AG04449 (cell line): ENCODE measurements at places on chromosomes 5 and 9.

DNA sequence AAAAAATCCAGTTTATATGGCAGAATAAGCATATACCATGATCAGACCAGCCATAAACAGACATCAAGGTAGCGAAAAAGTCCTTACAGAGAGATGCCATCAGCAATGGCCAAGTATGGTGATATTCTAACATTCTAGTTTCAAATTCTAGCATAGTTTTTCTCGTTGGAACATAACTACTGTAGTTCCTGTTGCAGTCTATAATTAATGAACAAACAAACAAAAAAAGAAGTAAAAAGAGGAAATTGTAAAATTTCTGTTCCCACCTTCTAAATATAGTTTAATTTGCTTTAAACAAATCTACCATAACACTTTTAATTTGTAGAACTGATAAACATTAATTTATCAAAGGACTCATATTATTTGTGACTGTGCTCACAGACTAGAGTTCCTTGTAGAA lies 9.9 kb upstream of the CD180 start:
- DNase-seq: no peak

GRCh38 chr5:67316695-67317094 lies 120.1 kb upstream of the CD180 start:
- no peak for DNase-seq

DNA sequence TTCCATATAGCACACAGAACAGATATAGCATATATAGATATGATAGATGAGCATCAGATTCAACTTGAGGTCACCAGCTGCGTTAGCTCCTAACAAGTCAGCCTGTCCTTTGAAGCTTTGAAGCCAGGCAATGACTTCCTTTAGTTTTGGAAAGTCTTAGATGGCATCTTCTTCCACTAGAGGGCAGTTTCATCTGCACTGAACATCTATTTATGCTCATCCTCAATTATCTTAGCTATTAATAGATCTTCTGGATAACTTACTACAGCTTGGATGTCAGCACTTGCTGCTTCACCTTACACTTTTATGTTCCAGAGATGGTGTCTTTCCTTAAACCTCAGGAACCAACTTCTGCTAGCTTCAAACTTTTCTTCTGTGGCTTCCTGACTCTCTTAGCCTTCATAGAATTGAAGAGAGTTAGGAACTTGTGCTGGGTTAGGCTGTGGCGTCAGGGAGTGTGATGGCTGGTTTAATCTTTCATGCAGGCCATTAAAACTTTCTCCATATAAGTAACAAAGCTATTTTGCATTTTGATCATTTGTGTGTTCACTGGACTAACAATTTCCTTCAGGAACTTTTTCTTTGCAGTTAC lies 1401.4 kb downstream of the EFNA5 start:
- no peak for DNase-seq

GRCh38 chr9:115285836-115286235 lies 167.9 kb upstream of the TNC start:
- no peak for DNase-seq

GRCh38 chr5:148810823-148811222 lies 15.6 kb upstream of the ADRB2 start:
- no peak for DNase-seq

DNA sequence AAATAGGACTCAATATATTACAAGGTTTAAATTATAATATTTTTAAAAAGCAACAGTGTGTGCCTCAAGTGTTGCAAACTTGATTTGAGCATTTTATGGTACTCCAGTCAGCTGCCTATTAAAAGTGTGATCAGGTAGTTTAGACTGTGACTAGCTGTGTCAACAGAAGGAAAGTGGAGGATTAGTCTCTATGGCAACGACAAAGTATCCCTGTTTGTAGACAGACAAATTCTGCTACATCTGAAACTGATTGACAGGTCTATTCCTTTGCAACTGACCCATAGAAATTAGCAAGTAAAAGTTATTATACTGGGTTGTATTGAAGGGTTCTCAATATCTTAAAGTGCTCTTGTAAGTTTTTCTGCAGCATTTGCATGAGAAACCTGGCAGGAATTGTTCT lies 249.8 kb upstream of the ARRDC3 start:
- no peak for DNase-seq

DNA sequence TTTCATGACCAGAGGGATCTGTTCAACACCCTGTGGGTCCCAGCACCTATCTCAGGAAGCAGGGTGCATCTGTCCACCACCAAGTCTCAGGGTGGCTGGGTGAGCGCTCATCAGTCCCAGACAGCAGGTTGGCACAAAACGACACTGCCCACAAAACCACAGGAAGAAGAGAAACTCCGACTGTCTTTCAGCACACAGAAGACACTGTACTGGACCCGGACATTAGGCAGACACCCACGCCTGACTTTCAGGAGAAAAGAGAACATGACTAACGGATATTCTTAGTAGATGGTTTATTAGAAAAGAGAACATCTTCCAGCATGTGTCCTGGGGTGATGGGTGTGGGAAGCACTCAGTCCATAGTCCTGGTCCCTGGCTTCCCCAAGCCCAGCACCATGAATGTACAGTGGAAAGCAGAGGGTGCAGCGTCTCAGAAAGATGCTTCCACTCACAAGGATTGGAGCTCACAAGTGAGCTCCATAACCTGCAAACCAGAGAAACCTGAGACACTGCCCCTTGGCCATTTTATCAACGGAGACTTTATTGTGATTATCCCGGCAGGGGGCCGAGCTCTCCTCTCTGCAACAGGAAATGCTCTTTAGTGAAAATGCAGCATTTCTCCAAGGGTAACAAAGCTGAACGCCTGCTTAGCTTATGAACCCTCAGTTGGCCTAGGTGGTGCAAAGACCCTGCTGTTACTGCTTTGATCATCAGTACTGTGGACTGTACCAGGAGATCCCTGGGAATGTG lies 35.8 kb upstream of the LCP2 start:
- no peak for DNase-seq

DNA sequence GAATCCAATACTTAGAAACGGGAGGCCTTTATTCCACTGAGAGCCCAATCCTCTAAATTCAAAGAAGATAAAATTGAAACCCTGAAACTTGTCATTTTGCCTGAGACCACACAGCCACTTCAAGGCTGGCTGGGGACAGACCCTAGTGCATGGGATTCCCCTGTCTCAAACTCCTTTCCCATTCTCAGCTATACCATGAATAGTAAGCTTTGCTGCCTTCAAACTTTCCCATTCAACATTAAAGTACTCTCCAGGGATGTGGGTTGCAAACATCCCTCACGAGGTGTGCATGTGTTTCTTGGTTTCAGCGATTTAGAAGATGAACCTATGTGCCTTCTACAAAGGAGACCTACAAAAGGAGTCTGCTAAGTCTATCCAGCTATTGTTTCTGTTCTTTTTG lies 64.6 kb downstream of the GABRB2 start:
- no peak for DNase-seq

GRCh38 chr9:110950041-110950645 lies 88.1 kb downstream of the LPAR1 start:
- DNase-seq: no peak

DNA sequence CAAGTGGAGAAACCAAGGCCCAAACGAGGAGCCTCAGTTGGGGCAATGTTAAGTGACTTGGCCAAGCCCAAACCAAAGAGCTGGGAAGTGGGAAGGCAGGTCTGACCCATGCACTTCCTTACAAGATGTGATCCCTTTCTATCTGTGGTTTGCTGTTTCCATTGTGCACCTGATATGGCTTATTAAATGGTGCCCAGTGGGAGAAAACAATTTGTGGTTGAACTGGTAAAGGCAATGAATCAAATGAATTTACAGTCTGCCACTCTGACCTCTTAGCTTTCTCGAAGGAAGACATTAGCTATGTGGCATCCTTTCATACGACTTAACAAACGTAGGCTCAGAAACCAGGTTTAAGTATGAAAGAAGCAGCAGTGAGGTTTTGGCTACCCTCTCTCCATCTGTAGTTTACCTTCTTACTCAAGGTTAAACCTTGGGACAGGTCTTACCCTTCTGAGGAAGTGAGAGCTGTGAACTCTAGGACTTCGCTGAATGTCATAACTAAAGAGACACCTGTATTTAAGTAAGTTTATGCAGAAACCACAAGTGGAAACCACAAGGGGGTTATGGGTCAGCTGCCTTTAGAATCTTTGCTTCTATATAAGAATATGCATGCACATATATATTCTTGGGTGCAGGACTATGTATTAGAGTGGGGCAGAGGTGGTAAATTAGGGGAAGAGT lies 100.5 kb upstream of the SPATA31D4 start:
- DNase-seq: no peak

DNA sequence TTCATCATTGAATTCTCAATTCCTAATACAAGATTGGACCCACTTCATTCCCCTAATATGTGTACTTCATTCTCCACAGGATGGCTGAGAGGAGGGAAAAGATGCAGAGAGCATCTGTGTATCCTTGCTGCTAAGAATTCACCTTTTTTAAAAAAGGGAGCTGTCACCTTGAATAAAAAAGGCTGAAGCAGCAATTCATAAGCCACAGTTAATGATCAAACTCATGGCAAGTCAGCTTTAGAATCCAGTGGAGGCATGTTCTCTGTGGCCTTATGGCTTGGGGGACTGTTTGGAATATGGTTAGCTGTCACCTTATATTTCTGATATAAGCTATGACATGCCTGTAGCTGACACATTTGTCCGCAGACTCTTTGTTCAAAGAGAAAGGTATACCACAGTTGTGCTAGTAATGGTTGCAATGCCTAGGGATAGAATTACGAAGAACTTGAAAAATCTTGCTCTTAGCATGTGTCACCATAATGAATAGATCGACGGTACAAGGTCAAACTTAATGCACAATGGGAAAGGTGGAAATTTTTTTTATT lies 256.8 kb upstream of the TNC start:
- DNase-seq: no peak

- DNase-seq: no peak
These were observed 4.7 kb downstream of the APC start for GRCh38 chr5:112742424-112742823.

GRCh38 chr5:40429258-40430100 lies 250.2 kb upstream of the PTGER4 start:
- DNase-seq: no peak

GRCh38 chr5:138024117-138024516 lies 8.8 kb downstream of the FAM13B start:
- no peak for DNase-seq

- no peak for DNase-seq
These were observed 24.7 kb upstream of the LECT2 start for GRCh38 chr5:135979510-135979909.

DNA sequence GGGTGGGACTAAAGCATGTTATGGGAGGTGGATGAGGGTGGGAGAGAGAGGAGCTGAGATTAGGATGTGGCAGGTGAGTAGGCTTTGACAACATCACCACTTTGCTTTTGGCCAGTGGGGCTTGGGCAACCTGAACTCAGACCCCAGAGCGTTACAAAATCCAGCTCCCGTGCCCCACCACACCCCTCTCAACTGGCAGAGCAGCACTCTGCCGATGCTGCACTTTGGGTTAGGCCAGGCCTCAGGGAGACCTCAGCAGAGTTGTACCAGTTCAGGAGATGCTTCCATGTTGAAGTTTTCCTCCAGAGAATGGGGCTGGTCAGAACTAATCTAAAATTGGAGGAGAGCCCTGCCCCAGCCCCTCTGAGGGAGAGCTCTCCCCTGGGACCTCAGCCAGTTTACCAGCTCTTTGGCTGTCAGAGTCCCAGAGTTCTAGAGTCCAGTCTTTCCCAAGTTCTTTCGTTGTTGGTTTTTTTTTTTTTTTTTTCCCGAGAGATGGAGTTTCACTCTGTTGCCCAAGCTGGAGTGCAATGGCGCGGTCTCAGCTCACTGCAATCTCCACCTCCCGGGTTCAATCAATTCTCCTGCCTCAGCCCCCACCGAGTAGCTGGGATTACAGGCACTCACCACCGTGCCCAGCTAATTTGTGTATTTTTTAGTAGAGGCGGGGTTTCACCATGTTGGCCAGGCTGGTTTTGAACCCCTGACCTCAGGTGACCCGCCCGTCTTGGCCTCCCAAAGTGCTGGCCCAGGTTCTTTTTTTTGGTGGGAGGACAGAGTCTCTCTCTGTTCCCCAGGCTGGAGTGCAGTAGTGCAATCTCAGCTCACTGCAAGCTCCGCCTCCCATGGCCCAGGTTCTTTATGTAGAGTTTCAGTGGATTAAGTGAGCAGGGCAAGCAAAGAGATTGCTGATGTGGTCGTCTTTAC lies 17.8 kb downstream of the NUDT2 start:
- no peak for DNase-seq

DNA sequence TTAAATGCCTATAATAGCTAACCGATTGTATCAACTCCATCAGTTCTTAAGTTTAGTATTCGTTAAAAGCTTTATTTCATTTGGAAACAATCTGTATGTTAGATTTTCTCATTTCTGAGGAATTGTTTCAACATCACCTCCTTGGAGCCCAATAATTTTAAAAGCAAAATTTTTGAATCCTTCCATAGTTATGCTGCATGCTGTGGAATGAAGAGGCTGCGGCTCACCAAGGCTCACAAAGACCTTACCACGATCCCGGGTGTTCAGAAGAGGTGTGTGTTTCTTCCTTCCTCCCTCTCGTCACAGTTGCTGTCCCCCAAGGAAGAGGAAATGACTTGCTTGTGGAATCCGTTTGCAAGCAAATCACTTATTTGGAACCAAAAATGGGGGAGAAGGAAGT lies 143.8 kb downstream of the FGF1 start:
- DNase-seq: no peak

- no peak for DNase-seq
These were observed 15.9 kb downstream of the GRHPR start for GRCh38 chr9:37438359-37438758.

- DNase-seq: no peak
These were observed 214.1 kb downstream of the HSPA4 start for GRCh38 chr5:133265720-133266526.

- no peak for DNase-seq
These were observed 93.4 kb downstream of the DAB2IP start for GRCh38 chr9:121744687-121745395.

- no peak for DNase-seq
These were observed 107.0 kb upstream of the ISL1 start for GRCh38 chr5:51276250-51276649.

GRCh38 chr5:77492653-77493000 lies 511 bp upstream of the WDR41 start:
- DNase-seq: no peak

GRCh38 chr5:90854169-90854568 lies 295.6 kb downstream of the ADGRV1 start:
- no peak for DNase-seq

DNA sequence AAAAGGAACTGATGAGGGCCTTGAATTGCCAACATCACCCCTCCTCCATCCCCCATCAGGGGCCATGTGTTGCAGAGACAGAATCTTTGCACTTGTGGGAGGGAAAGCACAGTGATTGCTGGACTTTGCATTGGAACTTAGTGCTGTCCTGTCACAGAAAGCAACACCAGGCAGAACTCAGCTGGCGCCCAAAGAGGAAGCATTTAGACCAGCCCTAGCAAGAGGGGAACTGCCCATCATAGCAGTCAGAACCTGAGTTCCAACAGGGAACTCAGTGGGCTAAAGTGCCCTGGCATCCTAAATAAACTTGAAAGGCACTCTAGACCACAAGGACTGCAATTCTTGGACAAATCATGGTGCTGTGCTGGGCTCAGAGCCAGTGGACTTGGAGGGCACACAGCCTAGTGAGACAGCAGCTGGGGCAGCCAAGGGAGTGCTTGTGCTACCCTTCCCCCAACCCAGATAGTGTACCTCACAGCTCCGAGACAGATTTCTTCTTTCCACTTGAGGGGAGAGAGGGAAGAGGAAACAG lies 128.1 kb downstream of the ACTL7B start:
- DNase-seq: no peak
